ENCODE measurements at places on chromosomes 3 and 15.

DNA sequence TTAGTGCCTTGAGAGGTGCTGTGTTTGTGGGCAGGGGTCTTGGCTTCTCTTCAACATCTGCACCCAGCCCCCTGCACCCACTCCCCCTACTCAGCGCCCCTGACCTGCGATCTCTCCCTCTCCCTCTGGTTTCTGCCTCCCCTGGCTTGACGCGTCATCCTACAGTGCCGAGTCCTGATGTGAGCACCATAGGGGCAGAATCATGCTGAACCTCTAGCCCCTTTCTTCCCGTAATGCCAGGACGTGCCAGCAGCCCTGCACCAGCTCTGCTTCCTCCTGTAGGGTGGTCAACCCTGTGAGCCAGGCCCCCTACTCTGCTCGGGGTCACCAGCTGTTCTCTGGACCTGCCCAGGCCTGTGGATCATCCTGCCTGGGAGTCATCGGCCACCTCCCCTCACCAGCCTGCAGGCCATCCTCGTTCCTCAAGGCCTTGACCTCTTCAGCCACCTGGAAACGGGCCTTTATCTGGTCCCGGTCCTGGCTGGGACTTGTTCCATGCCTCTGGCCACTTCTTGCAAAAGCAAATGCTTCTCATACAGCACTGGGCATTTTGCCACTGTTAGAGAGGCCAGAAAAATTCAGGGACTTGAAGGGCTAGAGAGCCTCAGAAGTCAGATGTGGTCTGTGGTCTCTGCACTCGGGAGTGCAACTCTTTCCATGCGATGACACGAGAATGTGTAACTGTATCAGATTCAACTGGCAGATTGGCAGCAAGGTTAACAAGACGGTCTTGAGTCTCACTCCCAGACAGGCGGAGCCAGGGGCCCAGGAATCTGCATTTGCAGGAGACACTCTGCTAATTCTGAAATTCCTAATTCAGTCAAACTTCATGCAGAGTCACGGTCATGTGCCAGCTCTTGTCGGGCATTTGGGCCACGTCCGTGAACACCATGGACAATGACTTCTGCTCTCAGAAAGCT lies 16.7 kb upstream of the KLF15 start:
- no peak for DNase-seq

- DNase-seq, result no peak
Measured at GRCh38 chr3:190972840-190973270, 110.4 kb upstream of the GMNC start.

GRCh38 chr3:97820780-97821179 lies 1.0 kb upstream of the CRYBG3 start:
- DNase-seq, result no peak

DNA sequence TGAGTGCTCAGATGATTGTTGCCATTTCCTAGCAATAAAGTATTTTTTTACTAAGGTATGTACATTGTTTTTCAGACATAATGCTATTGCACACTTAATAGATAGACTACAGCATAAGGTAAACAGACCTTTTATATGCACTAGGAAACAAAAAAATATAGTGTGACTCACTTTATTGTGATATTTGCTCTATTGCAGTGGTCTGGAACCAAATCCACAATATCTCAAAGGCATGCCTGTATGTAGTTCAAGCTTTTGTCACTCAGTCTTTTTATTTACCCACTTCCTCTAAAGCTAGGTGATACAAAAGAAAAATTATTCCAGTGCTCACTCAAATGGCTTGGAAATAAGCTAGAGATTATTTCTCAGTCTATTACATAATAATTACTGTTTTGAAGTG lies 209.9 kb upstream of the VEPH1 start:
- no peak for DNase-seq

GRCh38 chr3:2657971-2658370 lies 452.2 kb downstream of the IL5RA start:
- no peak for DNase-seq

GRCh38 chr15:83205725-83206324 lies 1.8 kb downstream of the HDGFL3 start:
- DNase-seq, result no peak

- no peak for DNase-seq
Measured at GRCh38 chr3:41202075-41202833, 2.9 kb downstream of the CTNNB1 start.

- no peak for DNase-seq
Measured at GRCh38 chr3:123791417-123791816, 92.7 kb downstream of the MYLK start.

DNA sequence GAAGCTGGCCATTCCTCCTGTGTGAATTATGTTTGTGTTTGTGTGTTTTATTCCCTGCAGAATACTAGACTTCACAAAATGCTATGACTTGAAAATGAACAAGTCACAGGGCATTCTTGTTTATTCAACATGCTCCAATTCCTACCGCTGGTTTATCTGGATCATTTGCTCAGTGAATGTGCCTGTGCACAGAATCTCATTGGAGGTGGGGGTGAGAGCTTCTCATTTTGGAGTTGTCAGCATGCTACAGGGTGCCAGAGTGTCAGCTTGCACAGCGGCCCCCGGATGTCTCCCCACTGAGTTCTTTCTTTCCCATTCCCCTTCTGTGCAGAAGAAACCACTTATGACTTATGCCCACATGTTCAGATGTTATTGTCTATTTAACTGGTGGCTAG lies 428.7 kb downstream of the ROBO2 start:
- DNase-seq, result no peak

DNA sequence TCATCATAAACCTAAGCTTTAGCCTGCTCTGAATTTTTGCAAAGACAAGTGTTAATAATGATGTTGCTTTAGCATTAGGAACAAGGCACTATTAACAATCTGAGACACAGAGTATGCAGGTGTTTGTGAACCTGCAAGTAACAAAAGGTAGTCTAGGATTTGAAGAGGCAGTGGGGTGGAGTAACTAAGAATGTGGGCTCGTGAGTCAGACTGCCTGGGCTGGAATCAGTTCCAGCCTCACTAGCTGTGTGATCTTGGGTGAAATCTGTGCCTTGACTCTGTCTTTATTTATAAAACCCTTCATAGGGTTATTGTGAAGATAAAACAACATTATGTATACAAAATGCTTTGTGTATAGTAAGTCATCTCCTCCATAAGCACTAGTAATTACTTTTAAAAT lies 610.6 kb upstream of the CFAP20DC start:
- DNase-seq, result no peak

DNA sequence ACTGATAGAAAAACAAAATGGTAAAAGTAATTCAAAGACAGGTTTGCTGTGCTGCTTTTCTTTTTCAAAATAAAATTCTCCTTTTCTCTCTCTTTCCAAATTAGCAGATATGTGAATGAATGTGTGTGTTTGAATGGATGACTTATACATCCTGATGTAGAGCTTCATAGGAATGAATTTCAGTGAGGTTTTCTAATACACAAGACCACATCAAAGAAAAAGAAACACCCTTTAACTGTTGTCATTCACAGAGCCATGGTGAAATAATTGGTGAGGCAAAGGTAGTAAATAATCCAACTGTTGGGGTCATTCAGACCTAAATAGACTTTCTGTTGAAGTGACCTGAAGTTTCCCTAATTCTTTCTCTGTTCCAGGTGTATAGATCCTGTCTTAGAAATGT lies 139.1 kb upstream of the ZPLD1 start:
- DNase-seq, result no peak

DNA sequence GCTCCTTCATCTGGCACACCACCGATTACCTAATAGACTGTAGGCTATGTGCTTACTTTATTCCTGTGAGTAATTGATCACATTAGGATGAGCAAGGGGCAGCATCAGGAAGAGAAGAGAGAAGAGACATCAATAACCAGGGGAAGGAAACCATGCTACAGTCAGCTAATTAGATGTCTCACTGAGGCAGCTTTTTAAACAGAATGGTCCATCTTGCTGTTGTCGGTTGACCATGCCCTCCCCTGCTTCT lies 278.4 kb downstream of the RPLP1 start:
- no peak for DNase-seq

DNA sequence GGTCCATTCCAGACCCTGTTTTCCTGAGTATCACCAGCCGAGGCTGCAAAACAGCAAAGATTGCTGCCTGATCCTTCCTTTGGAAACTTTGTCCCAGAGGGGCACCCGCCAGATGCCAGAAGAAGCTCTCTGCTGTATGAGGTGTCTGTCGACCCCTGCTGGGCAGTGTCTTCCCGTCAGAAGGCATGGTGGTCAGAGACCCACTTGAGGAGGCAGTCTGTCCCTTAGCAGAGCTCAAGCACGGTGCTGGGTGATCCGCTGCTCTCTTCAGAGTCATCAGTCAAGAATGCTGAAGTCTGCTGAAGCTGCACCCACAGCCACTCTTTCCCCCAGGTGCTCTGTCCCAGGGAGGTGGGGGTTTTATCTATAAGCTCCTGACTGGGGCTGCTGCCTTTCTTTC lies 1121.2 kb downstream of the NSUN3 start:
- DNase-seq, result no peak

- DNase-seq, result no peak
Measured at GRCh38 chr15:85545185-85545584, 164.8 kb downstream of the AKAP13 start.

- DNase-seq, result no peak
Measured at GRCh38 chr3:48119505-48120193, 68.6 kb downstream of the CDC25A start.

DNA sequence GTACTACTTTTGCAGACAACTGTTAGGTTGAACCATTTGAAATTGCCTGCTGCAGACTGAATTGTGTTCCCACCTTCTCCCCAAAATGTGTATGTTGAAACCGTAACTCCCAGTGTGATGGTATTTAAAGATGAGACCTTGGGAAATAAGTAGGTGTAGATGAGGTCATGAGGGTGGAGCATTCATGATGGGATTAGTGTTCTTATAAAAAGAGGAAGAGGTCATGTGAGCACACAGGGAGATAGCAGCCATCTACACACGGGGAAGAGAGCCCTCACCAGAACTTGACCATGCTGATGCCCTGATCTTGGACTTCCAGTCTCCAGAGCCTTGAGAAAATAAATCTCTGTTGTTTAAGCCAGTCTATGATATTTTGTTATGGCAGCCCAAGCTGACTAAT lies 17.4 kb upstream of the FHIT start:
- no peak for DNase-seq

- DNase-seq, result no peak
Measured at GRCh38 chr15:71443538-71443937, 328.3 kb downstream of the THSD4 start.

DNA sequence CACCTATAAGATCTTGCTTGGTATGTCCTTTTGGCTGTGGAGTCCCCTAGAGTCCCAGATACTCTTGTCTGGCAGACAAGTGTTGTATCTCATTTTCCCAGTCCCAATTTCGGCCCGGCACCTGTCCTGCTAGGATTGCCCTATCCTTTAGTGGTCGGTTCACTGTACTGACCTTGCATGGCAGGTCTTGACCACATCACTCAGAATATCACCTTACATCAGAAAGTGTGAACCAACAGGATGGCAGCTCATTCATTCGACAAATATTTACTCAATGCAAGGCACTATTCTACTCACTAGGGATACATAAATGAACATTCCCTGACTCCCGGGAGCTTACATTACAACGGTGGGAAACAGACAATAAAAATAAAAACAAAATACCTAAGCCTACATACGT lies 5.7 kb upstream of the CCDC80 start:
- no peak for DNase-seq

GRCh38 chr15:23038726-23039142 lies 635 bp downstream of the TUBGCP5 start:
- no peak for DNase-seq

GRCh38 chr3:9994086-9994844 lies 7.6 kb upstream of the EMC3 start:
- no peak for DNase-seq

- DNase-seq, result no peak
Measured at GRCh38 chr3:153670577-153670976, 450.6 kb upstream of the ARHGEF26 start.

DNA sequence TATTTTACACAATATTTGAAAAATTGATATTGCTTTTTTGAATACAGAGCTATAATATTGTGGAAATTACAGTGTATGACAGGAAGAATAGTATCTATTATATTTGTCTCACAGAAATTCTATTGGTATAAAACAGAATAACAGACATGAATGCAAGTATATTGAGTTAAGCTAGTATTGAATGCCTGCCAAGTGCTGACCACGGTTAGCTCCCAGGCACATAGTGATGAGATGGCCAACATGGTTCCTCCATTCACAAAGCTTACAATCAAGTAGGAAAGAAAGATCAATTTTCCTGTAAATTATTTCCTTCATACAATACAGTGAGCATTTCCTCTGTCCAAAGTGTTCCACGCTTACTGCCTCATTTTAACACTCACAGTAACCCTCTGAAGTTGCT lies 67.6 kb downstream of the TP63 start:
- DNase-seq, result no peak

GRCh38 chr15:77591968-77592613 lies 40.6 kb downstream of the LINGO1 start:
- DNase-seq, result no peak

DNA sequence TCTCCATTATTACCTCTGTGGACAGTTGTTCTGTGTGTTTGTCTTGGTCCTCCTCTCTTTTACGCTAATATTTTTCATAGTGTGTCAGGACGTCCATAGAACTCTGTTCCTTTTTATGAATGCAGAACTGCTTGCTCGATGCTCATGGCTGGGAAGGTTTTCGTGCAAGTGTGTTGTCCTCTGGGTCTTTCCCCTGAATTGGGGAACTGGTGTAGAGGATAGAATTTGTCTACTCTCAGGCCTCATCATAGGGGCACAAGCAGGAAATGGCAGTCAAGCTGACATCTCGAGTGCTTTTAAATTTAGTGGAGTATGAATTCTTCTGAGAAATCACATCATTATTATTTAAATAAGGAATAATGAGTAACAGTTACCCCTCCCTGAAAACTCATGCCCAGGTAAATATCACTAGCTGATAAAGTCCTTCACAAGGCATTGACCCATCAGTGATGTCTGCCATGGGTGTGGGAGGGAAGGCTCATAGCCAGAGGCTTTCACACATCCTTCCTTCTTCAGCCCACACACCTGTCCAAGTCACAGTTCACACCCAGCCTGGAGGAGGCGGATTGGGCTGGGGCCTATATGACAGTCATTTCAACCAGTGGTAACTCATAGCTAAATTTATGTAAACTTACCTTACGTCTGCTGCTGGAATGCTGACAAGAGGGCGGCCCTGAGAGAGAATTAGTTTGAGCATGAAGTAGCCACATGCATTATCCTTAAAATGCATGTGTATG lies 226.1 kb downstream of the PLCL2 start:
- DNase-seq, result no peak

DNA sequence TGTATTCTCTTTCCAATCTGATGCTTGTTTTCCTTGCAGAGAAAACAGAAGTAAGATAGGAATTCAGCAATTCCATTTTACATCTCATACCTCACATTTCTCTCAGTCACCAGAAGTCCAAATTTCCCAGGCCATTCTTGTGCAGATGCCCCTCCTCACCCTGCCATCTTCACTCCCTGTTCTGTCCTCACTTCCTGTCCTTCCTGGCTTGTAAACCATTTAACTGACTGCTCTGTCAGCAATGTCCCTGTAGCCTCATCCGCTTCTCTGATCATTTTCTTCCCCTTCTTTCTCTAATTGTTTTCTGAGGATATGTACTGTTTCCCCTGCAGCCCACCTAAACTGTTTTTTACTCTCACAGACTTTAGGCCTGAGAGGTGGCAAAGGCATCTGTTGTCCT lies 40.3 kb downstream of the BLM start:
- no peak for DNase-seq

All from CD4-positive, alpha-beta T cell treated with Interleukin-1 beta for 1 hour (primary cell).